ENCODE measurements at places on chromosomes 6 and 20.

DNA sequence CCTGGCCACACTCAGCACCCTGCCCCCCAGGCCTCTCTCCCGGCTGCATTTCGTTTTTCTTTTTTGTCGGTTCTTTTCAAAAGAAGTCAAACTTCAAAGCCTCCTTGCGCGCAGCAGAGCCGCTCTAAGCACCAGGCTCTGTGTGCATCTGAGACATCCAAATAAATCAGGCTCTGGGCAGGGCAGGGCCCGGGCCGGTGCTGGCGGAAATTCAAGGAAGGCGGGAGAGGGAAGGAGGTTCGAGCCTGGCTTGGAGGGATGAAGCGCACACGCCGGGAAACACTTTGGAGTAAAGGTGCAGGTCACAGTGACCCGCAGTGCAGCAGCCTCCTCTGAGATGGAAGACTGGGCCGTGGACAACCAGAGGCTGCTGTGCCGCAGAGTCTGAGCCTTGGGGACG lies 5.8 kb downstream of the GATA5 start:
- no peak for DNase-seq

- DNase-seq, result peak; percentile 29
These were observed 34.9 kb downstream of the RNF24 start for GRCh38 chr20:3980260-3981131.

GRCh38 chr20:4130404-4131189 lies 115.2 kb upstream of the RNF24 start:
- no peak for DNase-seq

DNA sequence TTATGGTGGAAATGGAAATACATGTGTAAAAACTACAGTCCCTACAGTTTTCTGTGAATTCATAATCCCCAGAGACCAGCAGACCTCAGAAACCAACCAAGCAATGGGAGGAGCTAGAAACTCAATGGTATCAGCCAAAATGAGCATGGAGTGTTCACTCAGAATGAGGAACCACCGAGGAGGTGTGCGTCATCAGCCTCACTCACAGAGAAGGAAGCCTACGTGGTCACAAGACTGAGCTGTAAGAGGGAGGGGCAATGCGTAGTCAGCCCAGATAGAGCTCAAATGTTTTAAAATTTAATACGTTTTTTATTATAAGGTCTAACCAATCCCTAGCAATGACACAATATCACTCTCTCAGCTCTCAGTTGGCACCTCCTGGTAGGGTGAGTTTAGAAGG lies 17.4 kb downstream of the MYLK4 start:
- DNase-seq, result peak; percentile 67

DNA sequence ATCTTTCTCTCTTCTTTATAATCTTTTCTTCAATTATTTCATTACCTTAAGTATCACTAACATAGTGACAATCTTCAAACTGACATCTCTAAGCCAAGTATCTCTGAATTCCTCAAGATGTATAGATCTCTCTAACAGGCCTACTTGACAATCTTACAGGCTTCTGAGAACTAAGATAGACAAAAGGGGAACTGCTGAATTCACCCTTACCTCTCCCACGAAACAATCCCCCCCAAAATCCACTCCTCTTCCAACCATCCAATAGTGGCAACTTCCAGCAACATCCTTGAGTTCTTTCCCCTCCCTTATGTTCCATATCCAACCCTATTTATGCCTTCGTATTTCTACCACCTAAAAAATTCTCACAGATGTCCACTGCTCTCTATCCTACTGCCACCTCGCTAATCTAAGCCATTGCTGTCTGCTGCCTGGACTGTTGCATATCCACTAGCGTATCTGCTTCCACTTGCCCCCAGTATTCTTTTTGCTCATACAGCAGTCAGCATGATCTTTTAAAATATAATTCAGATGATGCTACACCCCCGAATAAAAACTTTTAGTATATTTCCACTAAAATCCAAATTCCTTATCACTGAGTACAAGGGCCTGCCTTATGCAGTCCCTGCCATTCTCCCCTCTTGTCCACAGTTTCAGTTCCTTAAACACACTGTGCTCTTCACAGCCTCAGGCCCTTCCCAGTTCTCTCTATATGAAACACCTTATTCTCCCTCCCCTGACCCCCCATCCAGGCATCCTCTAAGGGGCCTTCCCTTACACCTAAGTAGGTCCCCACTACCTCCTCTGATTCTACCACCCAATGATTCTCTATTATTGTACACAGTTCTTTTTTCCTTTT lies 8.0 kb downstream of the REPS1 start:
- peak; percentile 25 for DNase-seq

GRCh38 chr6:3117912-3118352 lies 579 bp upstream of the BPHL start:
- DNase-seq, result no peak

DNA sequence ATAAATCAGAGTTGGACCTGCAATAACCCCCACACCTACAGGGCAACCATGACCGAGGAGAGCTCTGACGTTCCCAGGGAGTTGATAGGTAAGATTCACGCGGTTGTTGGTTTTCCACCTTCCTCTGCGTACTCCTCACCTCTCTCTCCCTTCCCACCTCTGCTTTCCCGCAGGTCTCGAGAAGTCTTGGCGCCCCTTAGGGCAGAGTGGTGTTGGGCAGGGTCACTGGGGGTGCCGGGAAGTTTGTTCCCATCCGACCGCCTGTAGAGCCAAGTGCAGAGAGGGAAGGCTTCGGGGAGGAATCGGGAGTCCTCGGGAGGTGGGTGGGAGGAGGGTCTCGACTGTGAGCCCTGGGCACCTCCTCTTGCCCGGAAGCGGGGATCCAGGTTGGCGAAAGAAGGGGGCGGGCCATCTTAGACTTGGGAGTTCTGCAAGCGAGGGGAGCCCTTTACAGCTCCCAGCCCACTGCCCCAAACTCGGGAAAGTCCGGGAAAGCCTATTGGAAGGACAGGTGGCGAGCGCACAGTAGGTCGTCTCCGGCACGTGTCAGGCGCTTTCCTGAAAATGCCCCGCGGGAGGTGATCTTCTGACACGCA lies 672 bp downstream of the CARMIL1 start:
- peak; percentile 33 for DNase-seq

GRCh38 chr20:43558412-43559146 lies at the start of gene SGK2:
TSS of gene SGK2 (plus strand) at chr20:43559027. CDS start at chr20:43566496, 7,469 bp downstream.
- no peak for DNase-seq

DNA sequence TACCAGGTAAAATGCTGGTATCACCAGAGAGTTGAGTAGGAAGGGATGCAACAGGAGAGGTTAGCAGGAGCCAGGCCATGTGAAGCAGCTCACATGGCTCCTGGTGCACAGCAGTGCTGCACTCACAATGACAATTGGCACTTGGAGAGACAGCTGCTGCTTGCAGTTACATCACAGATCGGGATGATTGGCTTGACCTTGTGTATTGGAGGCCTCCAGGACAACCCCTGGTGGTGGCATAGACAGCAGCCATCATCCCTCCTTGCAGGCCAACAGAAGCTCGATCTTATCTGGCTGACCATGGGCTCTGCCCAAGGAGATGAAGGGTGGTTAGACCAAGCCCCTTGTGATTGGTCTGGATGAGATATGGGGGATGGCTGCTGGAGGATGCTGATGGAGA lies 73.0 kb downstream of the EYA2 start:
- DNase-seq, result no peak

GRCh38 chr20:11582060-11582459 lies 335.6 kb upstream of the BTBD3 start:
- DNase-seq, result no peak

GRCh38 chr20:19257865-19258264 lies 45.4 kb downstream of the SLC24A3 start:
- no peak for DNase-seq

- peak; percentile 31 for DNase-seq
These were observed 7.4 kb downstream of the ITPR3 start for GRCh38 chr6:33628401-33628964.

GRCh38 chr20:5990946-5991345 lies 40.5 kb downstream of the MCM8 start:
- no peak for DNase-seq

GRCh38 chr20:39398656-39399055 lies 436.5 kb downstream of the DHX35 start:
- DNase-seq, result peak; percentile 7

DNA sequence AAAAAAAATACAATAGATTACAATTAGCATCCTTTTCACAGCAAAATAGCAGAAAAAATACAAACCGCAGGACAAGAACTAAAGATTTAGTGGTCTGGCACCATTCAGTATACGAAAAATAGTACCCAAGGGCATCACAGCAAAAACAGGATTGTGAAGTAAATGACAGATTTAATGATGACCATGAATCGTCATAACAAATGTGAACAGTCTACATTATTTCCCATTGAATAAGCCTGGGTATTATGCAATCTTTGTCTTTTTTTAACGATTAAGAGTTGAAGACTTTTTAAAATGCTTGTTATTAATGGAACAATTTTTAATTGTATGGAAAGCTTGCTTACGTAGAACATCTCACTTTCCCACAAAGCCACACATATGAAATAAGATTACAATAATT lies 432.8 kb downstream of the PKHD1 start:
- no peak for DNase-seq

DNA sequence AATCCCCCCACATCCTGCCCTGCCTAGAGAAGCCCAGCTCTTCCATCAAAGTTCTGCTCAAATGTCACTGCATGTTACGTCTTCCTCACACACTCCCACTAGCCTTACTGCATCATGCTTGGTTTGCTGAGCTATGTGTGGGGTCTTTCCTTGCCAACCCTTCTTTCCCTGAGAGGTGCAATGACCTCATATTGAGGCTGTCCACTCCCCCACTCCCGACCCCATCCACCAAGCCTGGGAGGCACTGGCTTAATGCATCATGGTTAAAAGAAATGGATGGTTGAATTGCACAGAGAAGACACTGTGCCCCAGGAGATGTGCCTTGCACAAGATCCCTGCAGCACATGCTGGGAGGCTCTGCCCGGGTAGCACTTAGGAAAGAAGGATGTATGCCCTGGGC lies 7.7 kb upstream of the IRF4 start:
- DNase-seq, result no peak

GRCh38 chr20:47453167-47453782 lies 48.4 kb upstream of the NCOA3 start:
- peak; percentile 96 for DNase-seq

GRCh38 chr6:147103694-147104093 lies 100.5 kb upstream of the STXBP5 start:
- DNase-seq, result no peak

DNA sequence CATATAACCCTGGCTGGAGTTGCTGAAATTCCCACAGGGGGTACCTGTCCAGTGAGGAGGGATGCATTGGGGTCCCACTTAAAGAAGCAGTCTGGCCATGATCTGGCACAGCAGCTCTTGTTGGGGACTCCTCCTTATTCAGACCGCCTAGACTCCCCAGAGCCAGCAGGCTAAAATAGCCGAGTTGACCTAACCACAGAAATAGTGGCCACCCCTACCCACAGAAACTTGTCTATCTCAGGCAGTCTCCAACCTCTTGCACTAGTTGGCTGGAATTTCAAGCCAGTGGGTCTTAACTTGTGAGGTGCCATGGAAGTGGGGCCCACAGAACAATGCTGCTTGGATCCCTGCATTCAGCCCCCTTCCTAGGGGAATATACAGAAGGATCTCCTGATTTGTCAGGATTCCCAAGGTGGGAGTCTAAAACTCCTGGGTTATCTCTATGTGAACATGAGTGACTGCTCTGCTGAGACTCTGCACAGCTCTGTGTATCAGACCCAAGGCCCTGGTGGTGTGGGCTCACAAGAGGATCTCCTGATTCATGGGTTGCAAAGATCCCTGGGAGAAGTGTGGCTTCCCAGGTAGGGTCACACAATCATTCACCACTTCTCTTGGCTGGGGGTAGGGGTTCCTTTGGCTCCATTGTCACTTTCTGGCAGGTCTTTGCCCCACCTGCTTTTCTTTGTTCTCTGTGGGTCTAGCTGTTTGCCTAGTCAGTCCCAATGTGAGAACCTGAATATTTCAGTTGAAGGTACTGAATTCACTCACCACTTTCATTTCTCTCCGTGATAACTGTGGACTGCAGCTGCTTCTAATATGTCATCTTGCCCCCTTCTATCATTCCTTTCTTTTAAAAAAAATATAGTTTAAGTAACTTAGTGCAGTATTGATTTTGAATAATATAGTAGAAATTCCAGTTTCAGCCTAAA lies 65.5 kb upstream of the CLVS2 start:
- peak; percentile 58 for DNase-seq

- no peak for DNase-seq
These were observed 176.6 kb upstream of the PTPRK start for GRCh38 chr6:128696691-128697689.

DNA sequence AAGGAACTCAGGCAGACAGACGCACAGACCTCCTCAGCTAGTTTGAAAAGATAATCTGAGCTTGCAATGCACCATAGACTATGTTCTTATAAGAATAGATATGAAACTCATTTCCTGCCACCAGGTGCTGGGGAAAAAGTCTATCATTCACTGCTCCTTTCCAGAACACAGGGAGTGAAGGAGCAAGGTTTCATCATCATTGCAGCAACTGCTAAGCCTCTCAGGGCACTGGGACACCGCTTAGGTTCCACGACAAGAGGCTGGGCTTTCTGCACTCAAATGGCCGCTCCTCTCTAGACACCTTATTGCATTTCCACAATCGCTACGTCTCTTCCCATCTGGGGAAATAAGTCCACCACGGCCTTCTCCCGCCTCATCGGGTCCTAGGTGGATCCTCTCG lies 418.5 kb upstream of the JARID2 start:
- no peak for DNase-seq

- DNase-seq, result no peak
These were observed 36.2 kb downstream of the ZBTB9 start for GRCh38 chr6:33490621-33491020.

Measured in GM12865 (cell line).